ENCODE measurements at places on chromosomes 7 and 10. TPM values are rescaled to one million over a fixed set of nuclear protein-coding genes. Genes with fewer than 3 reads are reported as not detected.

AGR2 gene
- not detected for polyA plus RNA-seq

MMD2 gene
- polyA plus RNA-seq, result not detected

VWA2 gene
- polyA plus RNA-seq, result not detected

FOXP2 gene
- polyA plus RNA-seq, result not detected

EVX1 gene
- polyA plus RNA-seq, result not detected

ANXA8 gene
- not detected for polyA plus RNA-seq

CNTNAP2 gene
- 45.2 TPM for polyA plus RNA-seq

MACC1 gene
- polyA plus RNA-seq, result 1.3 TPM

PLAU gene
- polyA plus RNA-seq, result 0.12 TPM

GPC2 gene
- polyA plus RNA-seq, result not detected

DNA sequence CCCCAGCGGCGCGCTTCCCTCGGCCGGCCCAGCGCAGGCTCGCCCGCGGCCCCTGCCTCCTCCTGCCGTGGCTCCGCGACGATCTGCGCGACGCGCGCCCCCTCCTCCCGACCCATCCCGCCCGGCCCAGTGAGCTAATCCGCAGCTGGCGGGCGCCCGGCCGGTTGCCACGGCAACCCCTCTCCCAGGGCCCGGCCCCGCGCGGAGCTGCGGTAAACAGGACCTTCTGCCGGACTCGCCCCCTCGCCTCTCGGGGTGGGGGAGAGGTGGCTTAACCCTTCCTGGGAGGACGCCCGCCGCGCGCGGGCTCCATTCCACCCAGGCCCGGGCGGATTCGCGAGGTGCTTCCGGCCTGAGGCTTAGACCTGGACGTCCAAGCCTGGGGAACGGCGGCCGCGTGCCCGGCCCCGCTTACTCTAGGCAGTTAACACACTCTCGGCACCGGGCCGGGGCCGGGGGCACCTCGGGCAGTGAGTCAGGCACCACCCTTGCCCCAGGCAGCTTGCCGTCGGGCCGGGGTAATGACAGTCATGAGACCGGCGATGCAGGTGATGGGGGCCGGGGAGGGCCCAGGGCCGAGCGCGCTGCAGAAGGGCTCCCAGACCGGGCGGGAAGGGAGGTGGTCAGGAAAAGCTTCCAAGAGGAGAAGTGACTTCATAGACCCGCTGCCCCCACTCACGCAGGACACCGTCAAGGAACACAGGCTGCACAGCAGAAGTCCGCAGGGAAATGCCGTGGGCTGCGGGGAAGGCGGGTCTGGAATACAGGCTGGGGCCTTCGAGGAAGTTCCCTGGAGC is at the start of gene DENND2A:
DENND2A (minus strand) TSS at position 87 of the 797 bp plus-strand sequence. CDS start 38,416 bp downstream, outside the sequence.
- DNase-seq, result peak; percentile 32

GRCh38 chr10:94307046-94307615 is 55.6 kb downstream of the NOC3L start:
- no peak for DNase-seq

- DNase-seq, result peak; percentile 73
These were observed 147.3 kb downstream of the CELF2 start for GRCh38 chr10:11164803-11165590.

- DNase-seq, result no peak
These were observed 106.7 kb downstream of the EBF3 start for GRCh38 chr10:129857242-129857960.

- DNase-seq, result no peak
These were observed 66.3 kb downstream of the KLHDC10 start for GRCh38 chr7:130136579-130137167.

GRCh38 chr10:108014145-108014901 is 849.8 kb upstream of the SORCS1 start:
- DNase-seq, result no peak

DNA sequence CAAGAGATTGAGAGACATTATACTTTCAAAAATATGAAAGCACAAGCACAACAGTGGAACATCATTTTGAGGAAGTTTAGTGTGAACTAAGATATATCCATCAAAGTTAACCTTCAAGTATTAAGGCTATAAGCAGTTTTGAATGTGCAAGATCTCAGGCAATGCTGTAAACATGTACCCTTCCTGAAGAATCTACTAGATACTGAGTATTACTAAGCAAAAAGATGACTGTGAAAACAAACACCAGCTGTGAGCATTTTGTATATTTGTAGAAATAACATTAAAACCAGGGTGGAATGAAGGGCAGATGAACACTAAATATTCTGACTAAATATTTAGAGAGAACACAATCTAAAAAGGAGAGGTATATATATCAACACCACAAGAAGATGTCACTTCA is 41.3 kb upstream of the ADRA2A start:
- no peak for DNase-seq

- DNase-seq, result no peak
These were observed 34.3 kb upstream of the WNT16 start for GRCh38 chr7:121294448-121294992.

DNA sequence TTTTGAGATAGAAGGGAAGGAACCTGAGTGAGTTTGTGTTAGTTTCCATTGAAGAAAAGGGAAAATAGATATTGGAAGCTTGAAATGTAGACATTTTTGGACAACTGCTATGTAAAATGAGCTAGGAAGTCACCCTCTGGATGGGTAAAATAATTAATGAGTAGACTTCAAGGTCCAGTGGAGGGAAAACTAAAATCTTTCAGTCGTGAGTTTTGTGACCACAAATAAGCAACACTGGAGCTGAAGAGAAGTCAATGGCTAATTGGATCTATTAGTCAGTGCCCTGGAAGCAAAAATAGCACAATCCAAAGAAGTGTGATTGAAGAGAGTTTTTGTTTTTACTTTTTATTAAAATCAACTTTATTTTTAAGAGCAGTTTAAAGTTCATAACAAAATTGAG is 123.4 kb downstream of the MYO3A start:
- DNase-seq, result no peak

DNA sequence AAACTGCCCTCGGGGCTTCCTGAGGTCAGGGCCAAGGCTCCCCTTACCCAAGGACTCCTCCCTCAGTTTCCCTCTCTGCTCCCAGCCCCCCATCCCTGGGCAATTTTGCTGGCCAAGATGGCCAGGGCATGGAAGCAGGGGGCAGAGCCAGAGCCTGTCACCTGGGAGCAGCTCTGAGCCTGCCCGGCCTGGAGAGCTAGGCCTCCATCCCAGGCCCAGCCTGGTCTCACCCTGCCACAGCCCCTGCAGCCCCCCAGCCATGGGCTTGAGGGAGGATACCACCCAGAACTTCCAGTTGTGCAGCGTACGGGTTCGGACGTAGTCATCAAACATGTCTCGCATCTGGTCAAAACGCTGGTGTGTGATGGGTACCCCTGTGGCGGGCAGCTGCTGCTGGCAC is 17.0 kb upstream of the TBL2 start:
- no peak for DNase-seq

- no peak for DNase-seq
These were observed 158.4 kb downstream of the PARD3 start for GRCh38 chr10:34656661-34657060.

GRCh38 chr7:108408296-108408991 is 47.8 kb downstream of the NRCAM start:
- DNase-seq, result no peak

GRCh38 chr10:15370212-15370855 is 755 bp downstream of the FAM171A1 start:
- DNase-seq, result no peak

GRCh38 chr10:17214971-17215781 is 12.9 kb upstream of the VIM start:
- DNase-seq, result no peak

DNA sequence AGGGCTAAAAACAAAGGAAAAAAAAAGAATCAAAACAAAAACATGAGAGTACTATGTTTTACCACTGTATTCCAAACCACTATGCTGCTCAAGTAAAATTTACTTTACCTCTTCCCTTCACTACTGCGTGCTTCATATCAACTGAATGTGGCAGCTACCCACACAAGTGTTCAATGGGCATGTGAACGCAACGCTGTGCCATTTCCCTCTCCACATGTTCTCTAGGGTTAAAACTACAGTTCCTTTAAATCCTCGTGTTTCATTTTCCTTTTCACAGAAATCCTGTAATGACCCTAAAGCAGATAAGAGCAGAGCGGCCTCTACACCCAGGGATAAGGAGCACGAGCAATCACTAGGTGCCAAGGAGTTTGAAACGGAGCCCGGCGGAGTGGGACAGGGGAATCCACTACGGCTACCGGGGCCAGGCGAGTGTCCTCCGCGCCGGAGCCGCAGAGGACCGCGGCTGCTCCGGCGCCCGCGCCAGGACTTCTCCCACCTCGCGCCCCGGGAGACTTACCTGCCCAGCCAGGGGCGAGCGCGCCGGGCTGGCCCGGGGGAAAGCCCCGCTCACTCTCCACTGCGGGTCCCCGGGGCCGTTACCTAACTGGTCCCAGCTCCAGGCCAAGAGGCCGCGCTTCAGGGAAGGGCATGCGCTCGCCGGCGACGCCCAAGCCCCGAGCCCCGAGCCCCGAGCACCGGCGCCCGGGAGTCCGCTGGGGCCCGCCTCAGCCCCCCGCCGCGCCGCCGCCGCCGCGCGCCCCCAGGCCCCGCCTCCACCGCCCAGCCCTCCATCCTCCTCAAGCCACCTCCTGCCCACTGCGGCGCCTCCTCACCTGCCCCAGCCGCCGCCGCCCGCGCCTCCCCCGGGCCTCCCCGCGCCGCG is 711 bp downstream of the NAMPT start:
- peak; percentile 54 for DNase-seq

GRCh38 chr7:51349820-51350545 is 33.4 kb upstream of the COBL start:
- DNase-seq, result no peak

DNA sequence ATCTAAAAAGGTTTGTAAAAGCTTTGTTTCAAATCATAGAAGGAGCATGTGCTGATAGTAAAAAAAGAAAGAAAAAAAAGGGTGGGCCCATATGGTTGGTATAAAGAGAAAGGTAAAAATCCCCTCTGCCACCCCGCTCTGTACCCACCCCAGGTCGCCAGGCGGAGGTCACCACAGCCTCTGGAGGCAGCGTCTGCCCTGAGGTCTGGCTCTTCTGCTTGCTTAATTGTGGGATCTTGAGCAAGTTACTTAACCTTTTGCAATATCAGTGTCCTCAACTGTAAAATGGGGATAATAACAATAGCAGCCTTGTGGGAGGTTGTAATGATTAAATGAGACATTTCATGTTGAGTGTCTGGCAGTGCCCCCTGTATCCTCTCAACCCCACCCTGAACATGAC is 10.7 kb upstream of the PCBD1 start:
- no peak for DNase-seq

DNA sequence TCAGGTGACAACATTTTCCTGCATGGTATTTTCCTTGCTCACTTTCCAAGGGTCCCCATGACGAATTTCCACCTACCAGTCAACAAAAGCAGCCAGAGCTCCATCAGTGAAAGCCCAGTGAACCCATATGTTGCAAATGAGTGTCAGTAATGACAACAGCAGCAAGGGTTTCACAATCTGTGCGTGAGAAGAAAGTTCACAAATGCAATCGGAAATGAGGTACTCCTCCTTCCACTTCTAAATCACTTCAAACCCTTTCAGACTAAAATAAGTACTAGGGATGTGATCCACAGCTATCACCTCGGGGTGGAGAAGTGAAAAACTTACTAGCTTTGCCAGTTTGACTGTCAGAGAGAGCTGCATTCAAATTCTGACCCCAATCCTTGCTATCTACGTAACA is 55.6 kb upstream of the BET1 start:
- DNase-seq, result no peak

- no peak for DNase-seq
These were observed 167.9 kb downstream of the NEURL1 start for GRCh38 chr10:103661198-103661950.

DNA sequence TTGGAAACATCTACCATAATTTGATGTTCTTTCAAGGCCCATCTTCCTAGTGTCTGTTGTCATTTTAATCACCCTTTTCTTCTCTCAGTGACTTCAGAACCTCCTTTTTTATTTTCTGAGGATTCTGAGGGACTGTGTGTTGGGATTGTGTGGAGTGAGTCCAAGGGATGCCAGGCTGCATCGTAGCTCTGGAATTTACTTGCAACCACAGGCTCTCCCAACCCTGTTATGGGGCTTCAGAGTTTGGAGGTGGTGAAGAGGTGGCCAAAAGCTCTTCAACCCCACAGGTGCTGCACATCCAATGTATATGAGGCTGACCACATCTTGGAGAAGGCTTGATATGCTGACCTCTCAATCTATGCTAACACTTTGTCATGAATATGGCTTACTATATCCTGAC is 79.5 kb upstream of the GPR141 start:
- no peak for DNase-seq

- DNase-seq, result no peak
These were observed 305.4 kb upstream of the SHH start for GRCh38 chr7:156117542-156118247.

- no peak for DNase-seq
These were observed 271.7 kb downstream of the TRIL start for GRCh38 chr7:28686418-28686800.

DNA sequence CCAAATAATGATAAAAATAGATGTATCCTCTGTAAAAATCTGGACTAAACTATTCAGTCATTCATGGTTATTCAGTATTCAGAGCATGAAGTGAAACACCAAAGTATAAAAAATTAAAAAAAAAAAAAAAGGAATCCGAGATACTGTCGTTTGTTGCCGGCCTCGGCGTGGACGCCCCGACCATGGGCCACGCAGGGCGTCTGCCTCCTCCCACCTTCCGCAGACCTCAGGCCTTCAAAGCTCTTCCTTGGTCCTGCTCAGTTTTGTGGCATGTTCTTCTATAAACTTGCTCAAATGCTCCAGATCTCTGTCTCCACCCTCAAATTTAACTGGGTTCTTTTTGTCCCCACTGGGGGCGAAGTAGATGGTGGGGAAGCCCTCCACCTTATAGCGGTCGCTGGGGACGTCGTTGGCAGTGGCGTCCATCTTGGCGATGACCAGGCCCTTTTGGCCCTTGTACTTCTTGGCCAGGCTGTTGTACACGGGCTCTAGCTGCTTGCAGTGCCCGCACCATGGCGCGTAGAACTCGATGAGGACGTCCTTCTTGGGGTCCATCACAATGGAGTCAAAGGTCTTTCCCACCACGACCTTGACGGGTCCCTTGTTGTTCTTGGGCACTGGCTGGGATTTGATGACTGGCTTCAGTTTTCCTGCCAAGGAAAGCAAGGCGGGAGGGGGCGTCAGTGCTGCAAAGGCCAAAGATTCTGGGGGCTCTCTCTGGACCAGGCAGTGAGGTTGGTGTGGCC is 24.6 kb downstream of the PDIA4 start:
- DNase-seq, result no peak

DNA sequence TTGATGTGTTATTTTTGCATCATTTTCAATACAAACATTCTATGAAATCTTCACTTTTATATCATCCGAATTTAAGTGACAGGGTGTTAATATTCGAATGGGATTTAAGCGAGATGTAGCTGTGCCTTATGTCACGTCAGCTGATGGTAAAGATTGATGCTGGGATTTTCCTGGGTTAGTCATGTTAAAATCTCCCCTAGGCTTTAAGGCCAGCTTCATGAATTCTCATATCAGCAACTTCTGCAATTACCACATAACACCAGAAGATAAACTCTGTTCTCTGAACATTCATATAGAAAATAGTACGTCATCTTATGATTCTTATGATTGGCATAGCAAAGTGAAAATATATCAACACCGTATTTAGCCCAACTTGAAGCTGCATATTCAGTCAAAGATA is 669.2 kb downstream of the PCDH15 start:
- no peak for DNase-seq

GRCh38 chr10:61781969-61782403 is 119.3 kb downstream of the CABCOCO1 start:
- no peak for DNase-seq

Measured in naive B cell (primary cell).